ENCODE measurements at places on chromosomes 3 and 15.
A peak's percentile ranks its signal among the peaks of the same experiment; 100 is the strongest.

DNA sequence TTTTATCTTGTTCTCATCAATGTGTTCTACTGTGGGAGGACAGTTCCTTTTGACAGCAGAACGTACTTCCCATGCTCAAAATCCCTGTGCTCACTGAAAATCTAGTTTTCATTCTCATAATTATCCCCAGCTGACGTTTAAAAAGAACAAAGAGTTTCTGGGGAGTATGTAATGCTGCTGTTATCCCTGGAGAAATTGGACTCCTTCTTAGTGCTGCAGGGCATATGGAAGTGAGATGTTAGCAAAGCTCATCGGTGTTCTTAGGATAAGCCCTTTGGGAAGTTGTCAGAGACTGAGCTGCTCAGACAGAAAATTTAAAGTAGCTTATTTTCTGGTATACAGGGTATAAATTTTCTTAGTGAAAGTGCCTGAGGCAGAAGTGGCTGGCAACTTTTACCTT is 66.5 kb downstream of the CDAN1 start:
- DNase-seq = no peak

- no peak for DNase-seq
Observed at GRCh38 chr3:190063490-190063889, 57.2 kb downstream of the P3H2 start.

GRCh38 chr3:143294188-143294587 is 174.6 kb downstream of the CHST2 start:
- peak; percentile 42 for DNase-seq

DNA sequence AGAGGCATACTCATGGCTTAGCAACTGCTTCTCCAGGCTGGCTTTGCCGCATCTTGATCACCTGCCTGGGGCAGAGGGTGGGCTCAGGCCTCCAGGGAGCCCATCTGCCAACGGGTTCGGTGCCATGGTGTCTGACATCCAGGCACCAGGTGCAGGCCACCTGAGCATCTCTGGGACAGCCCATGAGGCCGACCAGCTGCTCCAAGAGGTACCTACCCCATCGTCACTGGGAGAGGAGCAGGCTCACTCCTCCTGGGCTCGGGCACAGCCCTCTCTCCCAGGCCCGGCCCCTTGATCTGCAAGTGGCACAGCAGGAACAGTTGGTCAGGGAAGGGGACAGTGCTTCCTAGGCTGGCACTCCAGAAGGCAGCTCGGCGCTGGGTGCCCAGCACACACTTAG is 21.9 kb downstream of the TPRA1 start:
- no peak for DNase-seq

GRCh38 chr3:126067959-126068358 is 16.0 kb downstream of the SLC41A3 start:
- no peak for DNase-seq

DNA sequence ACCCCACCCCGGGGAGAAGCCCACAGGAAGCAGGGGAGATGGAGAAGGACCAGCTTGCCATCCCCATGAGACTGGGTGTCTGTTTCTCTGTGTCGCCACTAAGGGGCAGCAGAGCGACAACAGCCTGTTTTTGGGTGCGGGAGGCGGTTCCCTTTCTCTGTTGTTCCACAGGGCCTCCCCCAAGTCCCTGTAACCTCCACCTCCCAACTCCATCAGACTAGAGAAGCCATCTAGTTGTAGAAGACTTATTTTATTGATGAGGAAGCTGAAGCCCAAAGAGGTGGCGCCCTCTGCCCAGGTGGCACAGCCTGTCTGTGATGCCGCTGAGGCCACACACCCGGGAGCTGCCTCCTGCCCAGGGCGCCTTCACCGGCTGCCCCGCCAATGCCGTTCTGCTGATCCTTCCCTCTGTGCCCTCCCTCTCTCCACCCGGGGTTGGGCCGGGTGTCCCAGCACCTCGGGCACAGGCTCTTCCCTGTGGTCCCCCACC is 3.9 kb upstream of the CCDC9B start:
- no peak for DNase-seq
